AG10803 (cell line): ENCODE measurements at places on chromosomes 2 and 18.
A peak's percentile ranks its signal among the peaks of the same experiment; 100 is the strongest.

DNA sequence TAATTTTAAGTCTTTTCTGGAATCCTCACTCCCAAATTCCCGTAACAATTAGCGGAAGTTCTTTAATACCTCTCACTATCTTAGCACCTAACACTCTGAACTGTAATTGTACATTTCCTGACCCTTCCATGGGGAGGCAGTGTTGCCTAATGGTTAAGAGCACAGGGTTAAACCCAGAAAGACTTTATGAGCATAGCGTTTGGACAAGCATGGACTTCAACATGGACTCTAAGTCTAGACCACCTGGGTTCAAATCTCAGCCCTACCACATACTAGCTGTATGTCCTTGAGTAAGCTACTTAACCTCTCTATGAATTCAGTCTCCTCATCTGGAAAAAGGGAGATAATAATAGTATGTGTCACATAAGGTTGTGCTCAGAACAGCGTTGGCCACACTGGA is 13.0 kb downstream of the ANTXR1 start:
- DNase-seq, result no peak

- peak; percentile 18 for DNase-seq
These were observed 62.5 kb upstream of the ACVR2A start for GRCh38 chr2:147782141-147782930.

GRCh38 chr2:8395718-8396117 is 286.1 kb upstream of the ID2 start:
- DNase-seq, result no peak

DNA sequence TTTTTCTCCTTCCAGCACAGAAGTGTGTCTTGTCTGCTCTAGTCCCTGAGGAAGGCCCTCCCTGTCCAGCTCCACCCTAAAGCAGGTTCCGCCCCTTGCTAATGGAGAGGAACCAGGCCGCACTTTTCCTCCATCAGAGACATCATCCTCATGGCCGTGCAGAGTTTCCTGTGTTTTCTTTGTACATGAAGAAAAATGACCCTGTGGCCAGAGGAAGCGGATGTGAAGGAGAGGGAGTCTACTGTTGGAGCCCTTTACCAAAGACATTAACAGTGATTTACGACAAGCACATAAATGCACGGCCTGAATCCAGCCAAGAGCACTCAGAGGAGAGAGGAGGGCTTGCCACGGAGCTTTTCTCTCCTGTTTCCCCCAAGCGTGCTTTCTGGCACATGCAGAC is 109.5 kb downstream of the RNF144A start:
- DNase-seq, result no peak

GRCh38 chr18:69968039-69968438 is 20.4 kb upstream of the CD226 start:
- no peak for DNase-seq

DNA sequence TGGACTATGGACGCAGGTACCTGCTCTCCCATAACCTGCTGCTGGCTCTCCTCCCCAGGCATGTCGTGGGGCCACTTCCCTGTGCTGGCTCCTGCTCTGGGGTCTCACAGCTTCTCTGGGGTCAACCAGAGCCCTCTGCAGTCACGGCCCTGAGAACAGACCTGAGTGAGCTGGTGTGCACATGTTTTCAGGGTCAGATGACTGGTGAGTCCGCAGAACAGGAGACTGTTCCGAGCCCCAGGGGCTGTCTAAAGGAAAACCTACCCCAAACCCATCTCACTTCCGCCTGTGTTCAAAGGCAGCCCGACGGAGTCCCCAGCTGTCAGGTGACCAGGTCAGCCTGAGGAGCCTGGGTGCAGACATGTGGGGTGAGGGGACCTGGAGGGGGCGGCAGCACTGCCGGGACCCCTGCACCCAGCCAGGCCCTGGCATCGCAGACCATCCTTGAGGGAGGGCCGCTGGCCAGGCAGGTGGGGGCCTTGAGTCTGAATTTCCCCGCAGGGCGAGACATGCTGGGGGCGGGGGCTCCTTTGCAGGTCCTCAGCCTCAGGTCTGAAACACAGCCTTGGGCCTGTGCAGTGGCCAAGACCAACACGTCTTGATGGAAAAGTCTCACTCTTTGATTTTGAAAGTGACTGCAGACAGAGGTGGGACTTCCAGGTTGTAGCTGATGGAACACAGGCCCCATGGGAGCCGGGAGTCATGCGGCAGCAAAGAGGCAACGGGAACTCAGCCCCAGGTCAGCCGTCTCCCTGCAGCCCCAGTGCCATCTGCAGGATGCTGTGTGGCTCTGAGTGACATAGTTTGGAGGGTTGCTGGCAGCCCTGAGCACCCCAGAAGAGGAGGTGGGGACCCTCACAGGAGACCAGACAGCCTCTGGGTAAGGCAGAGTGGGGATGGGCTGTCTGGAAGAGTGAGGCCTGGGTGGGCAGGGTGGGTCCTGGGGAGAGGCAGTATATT is 65.3 kb downstream of the TWIST2 start:
- DNase-seq, result no peak

DNA sequence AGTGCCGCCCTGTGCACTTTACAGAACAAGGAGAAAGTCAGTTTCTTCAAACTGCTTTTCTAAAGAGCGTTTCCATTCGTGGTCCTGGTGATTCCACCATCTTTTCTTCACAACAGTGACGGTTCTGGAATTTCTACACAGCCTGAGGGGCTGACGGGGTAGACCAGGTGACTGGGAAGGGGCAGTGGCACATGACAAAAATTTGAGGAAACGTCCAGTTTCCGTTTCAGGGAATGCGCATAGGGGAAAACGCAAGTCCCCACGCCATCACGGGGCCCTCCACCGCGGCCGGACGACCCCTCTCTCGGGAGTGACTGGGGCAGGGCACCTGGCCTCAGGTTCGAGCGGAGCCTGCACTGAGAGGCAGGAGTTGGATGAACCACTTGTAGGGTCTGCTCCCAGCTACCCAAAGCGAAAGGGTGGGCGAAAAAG is 980 bp upstream of the SPTBN1 start:
- DNase-seq, result no peak

GRCh38 chr2:3600256-3600855 is 5.4 kb downstream of the COLEC11 start:
- DNase-seq, result no peak

DNA sequence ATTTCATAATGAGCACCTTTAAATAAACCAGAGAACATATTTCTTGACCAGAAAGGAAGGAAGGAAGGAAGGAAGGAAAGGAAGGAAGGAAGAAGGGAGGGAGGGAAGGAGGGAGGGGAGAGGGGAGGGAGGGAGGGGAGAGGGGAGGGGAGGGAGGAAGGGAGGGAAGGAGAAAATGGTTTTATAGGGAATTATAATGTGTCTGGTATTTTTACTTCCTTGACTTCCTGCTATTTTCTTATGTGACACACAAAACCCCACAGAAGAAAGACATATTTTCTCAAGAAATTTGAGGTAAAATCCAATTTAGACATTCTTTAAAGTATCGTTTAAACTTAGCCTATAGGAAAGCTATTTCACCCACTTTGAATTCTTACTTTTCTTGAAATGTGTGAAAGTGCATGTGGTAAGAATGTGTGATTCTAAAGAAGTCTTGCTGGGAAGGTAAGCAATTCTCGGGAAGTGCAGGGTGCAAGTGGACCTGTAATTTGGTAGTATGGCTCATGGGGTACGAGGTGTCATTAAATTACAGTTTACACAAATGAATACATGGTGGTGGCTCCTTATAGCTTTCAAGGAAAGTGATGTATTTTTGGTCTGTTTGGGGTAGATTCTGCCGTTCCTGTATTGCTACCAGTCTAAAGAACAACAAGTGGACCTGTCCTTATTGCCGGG is 18.0 kb downstream of the RNF125 start:
- DNase-seq, result no peak

DNA sequence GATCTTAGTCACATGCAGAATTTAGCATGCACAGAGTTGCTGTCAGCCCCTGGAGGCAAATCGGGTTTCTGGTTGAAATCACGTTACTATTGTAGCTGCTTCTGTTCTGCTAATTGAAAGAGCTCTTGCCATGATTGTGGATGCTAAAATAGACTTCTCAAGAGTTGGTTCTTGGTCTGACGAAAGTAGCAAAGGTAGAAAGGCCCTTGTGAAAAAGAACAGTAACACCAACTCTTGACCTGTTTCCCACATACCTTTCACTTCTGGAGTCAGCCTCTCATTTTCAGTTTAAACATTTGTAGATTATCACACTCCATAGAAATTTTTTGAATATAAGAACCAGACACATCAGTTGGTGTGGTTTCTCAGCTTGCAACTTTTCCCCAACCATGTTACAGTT is 110.0 kb upstream of the EPB41L3 start:
- DNase-seq, result no peak

GRCh38 chr18:34158881-34159690 is 65.6 kb downstream of the NOL4 start:
- no peak for DNase-seq

GRCh38 chr2:17101091-17101490 is 417.1 kb downstream of the RAD51AP2 start:
- no peak for DNase-seq

GRCh38 chr2:15147591-15147990 is 413.5 kb downstream of the NBAS start:
- DNase-seq, result no peak

DNA sequence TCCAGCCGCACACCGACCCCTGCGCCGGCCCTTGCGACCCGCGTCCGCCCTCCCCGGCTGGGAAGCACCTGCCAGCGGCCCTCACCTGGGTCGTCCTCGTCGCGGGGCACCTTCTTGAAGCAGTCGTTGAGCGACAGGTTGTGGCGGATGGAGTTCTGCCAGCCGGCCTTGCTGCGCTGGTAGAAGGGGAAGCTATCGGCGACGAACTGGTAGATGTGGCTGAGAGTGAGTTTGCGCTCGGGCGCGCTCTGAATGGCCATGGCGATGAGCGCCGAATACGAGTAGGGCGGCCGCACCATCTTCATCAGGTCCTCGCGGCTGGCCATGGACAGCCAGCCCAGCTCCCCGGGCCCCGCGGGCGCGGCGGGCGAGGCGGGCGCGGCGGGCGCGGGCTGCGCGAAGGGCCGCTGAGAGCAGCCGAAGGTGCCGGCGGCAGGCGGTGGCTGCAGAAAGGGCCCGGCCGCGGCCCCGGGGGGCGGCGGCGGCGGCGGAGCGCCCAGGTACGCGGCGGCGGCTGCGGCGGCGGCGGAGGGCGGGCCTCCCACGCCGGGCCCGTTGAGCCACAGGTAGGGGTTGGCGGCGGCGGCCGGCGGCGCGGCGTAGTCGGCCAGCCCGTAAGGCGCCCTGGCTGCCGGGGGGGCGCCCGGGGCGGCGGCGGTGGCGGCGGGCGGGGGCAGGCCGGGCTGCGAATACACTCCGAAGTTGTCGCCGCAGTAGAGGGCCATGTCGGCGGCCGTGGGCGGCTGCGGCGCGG is 505 bp downstream of the FOXI3 start:
- DNase-seq, result no peak

- DNase-seq, result no peak
These were observed 361.8 kb upstream of the MEIS1 start for GRCh38 chr2:66073172-66073571.

- no peak for DNase-seq
These were observed 39.0 kb downstream of the ATP8B1 start for GRCh38 chr18:57764087-57764486.

- no peak for DNase-seq
These were observed 88.5 kb downstream of the TWIST2 start for GRCh38 chr2:238936162-238937052.

DNA sequence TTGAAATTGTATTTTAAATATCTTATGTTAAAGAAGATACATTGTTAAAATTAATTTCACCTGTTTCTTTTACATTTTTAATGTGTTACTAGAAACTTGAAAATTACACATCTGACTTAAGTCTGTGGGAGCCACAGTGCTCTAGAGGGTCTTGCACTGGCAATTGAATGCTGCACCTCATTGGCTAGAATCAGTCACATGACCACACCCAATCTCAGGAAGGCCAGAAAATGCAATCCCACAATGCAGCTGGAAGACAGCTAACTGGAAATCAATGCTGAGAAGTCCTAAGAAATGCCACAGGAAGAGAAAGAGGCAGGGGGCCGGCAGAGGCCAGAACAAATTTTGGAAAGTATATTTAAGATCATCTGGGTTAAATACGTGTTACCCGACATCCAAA is 189.2 kb upstream of the POU3F3 start:
- DNase-seq, result no peak

DNA sequence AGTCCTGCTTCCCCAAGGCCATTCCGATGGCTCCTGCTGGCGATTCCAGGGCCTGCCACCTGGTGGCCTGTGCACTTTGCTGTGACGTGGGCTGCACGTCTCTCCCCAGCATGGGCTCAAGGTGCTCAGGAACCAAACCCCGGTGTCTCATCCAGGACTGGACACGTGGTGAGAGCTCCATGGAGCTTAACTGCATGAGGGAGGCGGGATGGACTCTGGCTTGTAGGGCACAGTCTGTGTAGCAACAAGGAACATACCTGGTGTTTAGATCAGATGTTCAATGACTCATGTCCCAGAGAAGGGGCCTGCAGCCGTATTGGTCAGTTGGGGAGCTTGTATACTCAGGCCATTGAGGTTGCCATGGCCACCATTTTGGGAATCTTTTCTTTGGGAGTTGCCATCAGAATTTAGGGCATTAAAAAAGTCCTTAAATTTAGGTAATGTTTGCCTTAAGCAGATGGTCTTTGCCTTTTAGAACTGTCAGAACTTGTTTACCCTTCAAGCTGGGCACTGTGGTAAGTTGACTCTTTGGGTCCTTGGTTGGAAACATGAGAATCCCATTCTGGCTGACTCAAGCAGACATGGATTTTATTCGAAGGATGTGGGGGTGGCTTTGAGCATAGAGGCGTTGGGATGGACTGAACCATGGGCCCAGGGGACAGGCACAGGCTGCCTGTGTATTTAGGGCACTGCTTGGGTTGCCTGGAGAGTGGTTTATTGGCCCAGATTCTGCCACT is 21.0 kb downstream of the AGAP1 start:
- DNase-seq, result no peak

GRCh38 chr2:187124529-187124928 is 275.6 kb upstream of the ZSWIM2 start:
- DNase-seq, result no peak

DNA sequence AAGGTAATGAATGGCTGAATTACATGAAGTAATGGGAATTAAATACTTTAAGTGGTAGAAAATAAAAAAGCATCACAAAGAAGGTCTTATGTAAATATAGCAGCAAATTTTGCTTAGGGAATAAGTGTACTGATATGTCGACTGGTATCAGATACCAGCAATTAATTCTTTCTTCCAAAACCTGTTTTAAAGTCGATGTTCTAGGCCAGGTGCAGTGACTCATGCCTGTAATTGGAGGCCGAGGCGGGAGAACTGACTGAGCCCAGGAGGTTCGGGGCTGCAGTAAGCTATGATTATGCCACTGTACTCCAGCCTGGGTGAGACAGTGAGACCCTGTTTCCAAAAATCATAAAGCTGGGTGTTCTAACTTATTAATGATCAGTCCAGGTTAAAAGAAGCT is 30.3 kb downstream of the SP3 start:
- DNase-seq, result no peak

- no peak for DNase-seq
These were observed 176.2 kb upstream of the EPAS1 start for GRCh38 chr2:46120792-46121555.

DNA sequence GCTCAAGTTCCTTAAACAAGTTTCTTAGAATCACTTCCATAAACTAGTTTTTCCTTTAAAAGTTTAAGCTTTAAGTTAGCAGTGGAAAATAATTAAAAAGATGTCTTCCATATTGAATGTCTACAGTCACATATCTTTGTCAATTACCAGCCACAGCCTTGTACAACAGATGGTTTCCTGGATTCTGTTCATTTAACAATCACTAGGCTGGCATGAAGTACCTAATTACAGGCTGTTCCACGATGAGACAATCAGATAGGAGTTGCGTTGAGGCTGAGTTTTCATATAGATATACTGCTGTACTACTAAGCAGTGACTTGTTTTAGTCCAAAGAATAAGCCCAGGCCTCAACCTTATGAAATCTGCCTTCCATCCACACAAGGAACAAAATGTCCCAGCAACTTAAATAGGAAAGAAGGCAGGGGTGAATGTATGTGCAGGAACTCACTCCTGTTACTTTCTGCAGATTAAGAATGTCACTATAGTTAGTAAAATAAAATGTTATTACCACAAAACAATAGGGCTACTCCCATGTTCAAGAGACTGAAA is 131.0 kb downstream of the ZAP70 start:
- no peak for DNase-seq
